Activated CD4-positive, alpha-beta T cell treated with anti-CD3 and anti-CD28 coated beads, Interleukin-2, Interleukin-4, amounts not matched to agents 100 ng/mL and 50 ng/mL, durations not matched to agents 16 hours and 8 hours (primary cell): ENCODE measurements at places on chromosomes 5 and 9.
A peak's percentile ranks its signal among the peaks of the same experiment; 100 is the strongest.

DNA sequence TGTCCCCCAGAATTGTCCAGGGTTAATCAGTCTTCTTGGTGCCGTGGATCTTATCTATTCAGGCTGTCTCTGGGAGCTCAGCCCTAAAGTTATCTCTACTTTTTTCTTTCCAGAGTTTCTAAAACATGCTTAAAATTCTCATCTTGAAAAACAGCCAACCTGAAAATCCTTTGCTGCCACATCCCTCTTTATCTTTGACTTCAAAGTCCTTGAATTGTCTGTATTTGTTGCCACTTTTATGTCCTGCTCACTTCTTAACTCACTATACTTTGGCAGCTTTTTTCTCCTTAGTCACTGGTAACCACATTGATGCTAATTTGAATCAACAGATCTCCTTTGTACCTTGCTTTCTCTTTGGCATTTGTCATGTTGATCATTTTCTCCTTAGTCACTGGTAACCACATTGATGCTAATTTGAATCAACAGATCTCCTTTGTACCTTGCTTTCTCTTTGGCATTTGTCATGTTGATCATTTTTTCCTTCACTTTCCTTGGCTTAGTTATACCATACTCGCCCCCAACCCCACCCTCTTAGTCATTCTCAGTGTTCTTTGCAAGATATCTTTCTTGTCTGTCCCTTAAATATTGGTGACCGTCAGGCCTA is 8.5 kb downstream of the DMXL1 start:
- DNase-seq: peak; percentile 79

- no peak for DNase-seq
These were observed 110.9 kb upstream of the LPAR1 start for GRCh38 chr9:111149018-111149759.

DNA sequence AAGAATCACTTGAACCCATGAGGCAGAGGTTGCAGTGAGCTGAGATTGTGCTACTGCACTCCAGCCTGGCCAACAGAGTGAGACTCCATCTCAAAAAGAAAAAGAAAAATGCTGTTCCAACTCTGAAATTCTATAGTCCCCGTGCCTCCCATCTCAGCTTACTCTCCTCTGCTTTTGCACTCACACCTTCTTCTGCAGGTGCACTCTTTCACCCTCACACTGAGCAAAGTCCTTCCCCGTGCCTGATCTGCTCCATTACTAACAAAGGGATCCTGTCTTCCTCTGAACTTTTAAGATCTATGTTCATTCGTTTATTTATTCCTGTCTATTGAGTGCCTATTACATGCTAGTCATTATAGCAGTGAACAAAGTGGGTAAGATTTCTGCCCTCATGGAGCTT is 47.8 kb downstream of the SUSD1 start:
- no peak for DNase-seq

DNA sequence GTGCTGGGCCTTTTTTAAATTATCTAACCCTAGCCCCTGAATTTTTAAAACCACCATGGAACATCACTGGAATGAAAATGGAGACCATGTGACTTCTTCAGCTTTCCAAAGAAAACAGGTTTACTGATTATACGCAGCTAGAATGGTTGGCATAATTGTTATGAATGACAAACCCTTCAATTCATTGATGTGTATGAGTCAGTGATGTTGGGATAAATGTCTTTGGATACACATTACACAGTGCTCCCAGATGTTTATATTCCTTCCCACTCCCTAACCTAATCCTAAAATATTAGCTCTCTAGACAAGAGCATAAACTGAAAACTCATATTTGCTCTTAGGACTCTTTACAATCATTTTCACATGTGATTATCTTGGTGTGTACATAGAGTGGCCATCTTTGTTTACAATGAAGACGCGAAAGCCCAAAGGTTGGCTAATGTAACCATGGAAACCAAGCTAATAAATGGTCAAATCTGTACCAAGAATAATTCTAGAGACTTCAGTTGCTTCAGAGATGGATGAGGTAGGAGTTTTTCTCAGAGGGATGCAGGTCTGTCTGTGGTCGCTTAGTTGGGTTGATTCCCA is 131.2 kb upstream of the HMHB1 start:
- DNase-seq: no peak

GRCh38 chr5:57842364-57843058 is 359.9 kb upstream of the ACTBL2 start:
- DNase-seq: no peak

GRCh38 chr9:116027951-116028350 is 125.6 kb upstream of the PAPPA start:
- DNase-seq: no peak

DNA sequence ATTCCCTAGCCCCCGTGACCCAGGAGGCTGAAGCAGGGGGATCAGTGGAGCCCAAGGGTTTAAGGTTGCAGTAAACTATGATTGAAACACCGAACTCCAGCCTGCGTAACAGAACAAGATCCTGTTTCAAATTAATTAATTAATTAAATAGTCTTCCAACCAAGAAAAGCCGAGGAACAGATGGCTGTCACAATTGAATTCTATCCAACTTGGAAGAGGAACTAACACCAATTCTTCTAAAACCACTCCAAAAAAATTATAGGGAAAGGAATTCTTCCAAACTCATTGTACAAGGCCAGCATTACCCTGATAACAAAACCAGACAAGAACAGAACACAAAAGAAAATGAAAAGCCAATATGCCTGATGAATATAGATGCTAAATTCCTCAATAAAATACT is 43.4 kb upstream of the RGS7BP start:
- no peak for DNase-seq

DNA sequence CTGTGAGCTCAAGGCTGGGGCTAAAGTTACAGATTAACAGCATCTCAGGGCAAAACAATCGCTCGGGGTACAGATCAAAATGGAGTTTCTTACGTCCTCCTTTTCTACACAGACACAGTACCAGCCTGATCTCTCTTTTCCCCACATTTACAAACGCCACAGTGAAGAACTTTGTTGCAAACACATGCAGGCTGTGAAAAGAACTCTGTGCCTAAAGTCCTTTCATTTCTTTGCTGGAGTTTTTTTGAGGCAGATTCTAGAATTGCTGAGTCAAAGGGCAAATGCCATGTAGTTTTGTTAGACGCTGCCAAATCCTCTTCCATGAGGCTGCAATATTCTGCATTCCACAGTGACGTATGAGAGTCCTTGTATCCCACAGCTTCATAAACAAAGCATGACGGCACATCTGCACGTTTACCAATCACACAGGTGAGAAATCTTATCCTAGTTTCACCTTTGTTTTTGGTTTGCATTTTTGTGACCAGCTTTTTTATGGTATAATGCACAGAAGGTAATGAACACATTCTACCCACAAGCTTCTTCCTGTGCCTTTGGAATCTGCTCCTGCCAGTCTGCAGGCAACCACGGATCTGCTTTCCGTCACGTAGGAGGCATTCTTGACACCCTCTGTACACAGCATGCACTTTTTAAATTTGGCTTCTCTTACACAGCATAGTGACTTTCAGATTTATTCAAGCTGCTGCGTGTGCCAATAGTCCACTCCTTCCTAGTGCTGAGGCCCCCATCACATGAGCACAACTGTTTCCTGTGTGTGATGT is 44.6 kb upstream of the LPCAT1 start:
- DNase-seq: no peak

GRCh38 chr5:124634228-124634739 is 112.2 kb downstream of the ZNF608 start:
- DNase-seq: no peak
